ENCODE measurements at places on chromosomes 13 and 19. TPM values are rescaled to one million over a fixed set of nuclear protein-coding genes. Genes with fewer than 3 reads are reported as not detected.

The SYCN gene
- not detected for total RNA-seq

The CGB2 gene
- total RNA-seq: not detected

The OXGR1 gene
- total RNA-seq: not detected

DNA sequence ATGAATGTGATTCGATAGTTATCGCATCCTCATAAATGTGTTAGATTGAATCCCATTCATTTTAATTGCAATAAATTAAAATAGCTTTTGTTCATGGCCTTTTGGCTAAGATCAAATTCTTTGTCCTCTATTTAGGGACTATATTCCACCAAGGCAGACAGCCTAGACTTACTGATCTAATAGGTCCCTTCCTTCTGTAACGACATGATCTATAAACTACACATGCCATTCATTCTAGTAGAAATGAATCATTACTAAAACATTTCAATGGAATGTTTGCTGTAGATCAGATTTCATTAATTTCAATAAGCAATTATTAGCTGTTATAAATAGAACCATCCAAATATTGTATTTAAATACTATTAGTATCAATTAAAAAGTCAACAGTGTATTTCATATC, 526.6 kb upstream of the KLHL1 start:
- no peaks in the 10 kb centered on the region for H3K4me1 ChIP-seq
- no peaks in the 10 kb centered on the region for H3K36me3 ChIP-seq
- no peak for DNase-seq
- H3K4me3 ChIP-seq: no peak overlapping the region
- no peaks in the 10 kb centered on the region for H3K27me3 ChIP-seq

- H3K36me3 ChIP-seq: no peaks in the 10 kb centered on the region
- DNase-seq: no peak
- H3K27me3 ChIP-seq: no peaks in the 10 kb centered on the region
- H3K27ac ChIP-seq: no peak overlapping the region
These were observed 23.8 kb upstream of the MEDAG start for GRCh38 chr13:30882026-30882850.

GRCh38 chr19:8046569-8047165, 5.9 kb upstream of the CCL25 start:
- no peaks in the 10 kb centered on the region for H3K36me3 ChIP-seq
- H3K4me3 ChIP-seq: no peak overlapping the region
- no peaks in the 10 kb centered on the region for H3K27me3 ChIP-seq
- H3K27ac ChIP-seq: no peak overlapping the region

GRCh38 chr19:45771311-45771933, 2.4 kb upstream of the SIX5 start:
- no peak for DNase-seq
- H3K4me3 ChIP-seq: no peak overlapping the region
- no peaks in the 10 kb centered on the region for H3K27me3 ChIP-seq
- peaks cover 22% of the 10 kb centered on the region for H3K4me1 ChIP-seq
- no peaks in the 10 kb centered on the region for H3K36me3 ChIP-seq

DNA sequence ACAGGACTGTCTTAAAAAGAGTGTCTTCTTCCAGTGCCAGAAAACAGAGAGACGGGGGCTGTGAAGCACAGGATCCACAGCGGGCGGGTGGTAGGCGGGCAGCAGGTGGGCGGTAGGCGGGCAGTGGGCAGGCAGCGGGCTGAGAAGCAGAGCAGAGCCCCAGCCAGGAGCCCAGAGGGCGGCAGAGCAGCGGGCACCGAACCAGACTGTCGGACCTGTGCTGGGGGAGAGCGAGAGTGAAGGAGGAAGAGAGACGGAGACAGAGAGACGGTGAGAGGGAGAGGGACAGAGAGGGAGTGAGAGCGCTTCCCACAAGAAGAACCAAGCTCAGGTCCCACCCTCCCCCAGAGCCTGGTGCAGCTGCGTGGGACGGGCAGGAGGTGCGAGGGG, 30.3 kb downstream of the RASA3 start:
- H3K27me3 ChIP-seq: no peaks in the 10 kb centered on the region
- H3K36me3 ChIP-seq: peaks cover 53% of the 10 kb centered on the region
- no peak for DNase-seq
- peaks cover 80% of the 10 kb centered on the region for H3K4me1 ChIP-seq
